Body of pancreas (tissue), 4 donors: ENCODE measurements at places on chromosomes 12 and 14.
A peak's percentile ranks its signal among the peaks of the same experiment; 100 is the strongest.

GRCh38 chr14:96617635-96618034, 115.5 kb downstream of the PAPOLA start:
- DNase-seq = no peak

DNA sequence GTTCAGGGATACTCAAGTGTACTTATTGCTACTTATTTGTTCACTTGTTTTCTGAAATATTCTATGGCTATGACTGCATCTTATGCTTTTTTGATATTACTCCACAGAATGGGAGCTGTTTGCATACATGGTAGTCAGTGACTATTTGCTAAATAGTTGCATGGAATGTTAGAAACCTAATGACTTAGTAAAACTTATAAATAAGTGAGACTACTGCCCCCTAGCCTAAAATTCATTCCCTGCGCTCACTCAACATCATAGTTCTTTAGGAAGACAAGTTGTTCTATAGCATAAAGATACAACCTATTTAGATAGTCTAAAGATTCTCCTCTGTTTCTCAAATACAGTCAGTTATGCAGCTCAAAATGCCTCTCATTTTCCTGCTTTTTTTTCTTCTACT, 305.5 kb downstream of the CEP128 start:
- no peak for DNase-seq

DNA sequence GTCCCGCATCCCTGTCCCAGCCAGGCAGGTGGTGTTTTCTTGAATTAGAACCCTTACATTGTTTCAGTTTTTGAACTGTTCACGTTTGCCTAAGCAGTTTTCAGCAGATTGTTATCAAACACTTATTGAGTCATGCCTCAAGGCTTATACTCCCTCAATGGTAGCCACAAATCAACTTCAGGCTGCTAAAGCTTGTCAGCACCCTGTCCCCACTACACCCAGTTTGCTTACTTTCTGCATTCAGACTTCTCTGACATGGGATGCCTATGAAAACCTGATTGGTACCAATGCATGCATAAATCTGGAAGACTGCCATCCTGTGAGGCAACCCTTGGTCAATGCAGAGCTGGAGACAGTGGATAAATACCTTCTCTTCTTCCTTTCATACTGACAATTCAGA, 225.4 kb downstream of the BTG1 start:
- no peak for DNase-seq

DNA sequence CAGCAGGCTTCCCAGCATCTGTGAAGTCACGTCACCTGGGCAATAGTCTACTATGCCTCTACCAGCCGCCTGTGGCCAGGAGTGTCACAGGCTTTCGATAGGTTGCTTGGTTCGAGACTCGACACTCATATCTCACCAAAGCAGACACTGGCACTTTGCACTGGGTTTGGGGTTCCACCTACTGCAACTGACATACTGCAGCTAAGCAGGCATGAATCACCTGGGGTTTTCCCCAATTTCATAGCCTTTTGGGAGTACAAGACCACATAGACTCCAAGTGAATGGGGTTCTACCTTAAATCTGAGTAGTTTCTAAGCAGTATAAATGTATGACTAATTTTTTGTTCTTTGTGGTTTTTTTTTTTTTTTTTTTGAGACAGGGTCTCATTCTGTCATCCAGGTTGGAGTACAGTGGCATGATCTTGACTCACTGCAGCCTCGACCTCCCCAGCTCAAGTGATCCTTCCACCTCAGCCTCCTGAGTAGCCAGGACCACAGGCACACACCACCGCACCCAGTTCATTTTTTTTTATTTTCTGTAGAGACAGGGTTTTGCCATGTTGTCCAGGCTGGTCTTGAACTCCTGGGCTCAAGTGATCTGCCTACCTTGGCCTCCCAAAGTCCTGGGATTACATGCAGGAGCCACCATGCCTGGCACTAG, 32.1 kb downstream of the DMAC2L start:
- no peak for DNase-seq

- DNase-seq = no peak
These were observed 27.3 kb downstream of the RERG start for GRCh38 chr12:15193946-15194345.

GRCh38 chr12:122789637-122790036, 15.3 kb downstream of the CCDC62 start:
- DNase-seq = no peak

DNA sequence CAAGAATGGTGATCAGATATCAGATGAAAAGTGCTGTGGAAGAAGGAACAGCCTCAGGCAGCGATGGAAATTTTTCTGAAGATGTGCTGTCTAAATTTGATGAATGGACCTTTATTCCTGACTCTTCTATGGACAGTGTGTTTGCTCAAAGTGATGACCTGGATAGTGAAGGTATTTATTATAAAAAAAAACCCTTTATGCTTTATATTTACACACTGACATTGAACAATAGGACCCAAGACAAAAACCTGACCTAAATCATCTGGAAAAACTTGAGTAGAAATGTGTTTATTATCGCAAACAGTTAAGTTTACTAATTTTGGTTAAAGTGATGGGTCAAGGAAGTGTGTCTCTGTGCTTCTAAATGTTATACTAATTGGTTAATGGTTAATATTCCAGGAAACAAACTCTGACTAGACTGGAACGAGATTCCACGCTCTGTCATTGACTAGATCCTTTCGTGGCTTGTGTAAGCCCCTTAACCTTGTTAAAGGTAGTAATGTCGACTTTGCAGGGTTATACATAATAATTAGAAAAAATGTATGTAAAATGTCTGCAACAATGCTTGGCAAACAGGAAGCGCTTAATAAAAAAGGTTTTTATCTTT, 62.7 kb downstream of the LRRK2 start:
- no peak for DNase-seq

GRCh38 chr14:102500158-102500662, 9.4 kb downstream of the ANKRD9 start:
- no peak for DNase-seq

DNA sequence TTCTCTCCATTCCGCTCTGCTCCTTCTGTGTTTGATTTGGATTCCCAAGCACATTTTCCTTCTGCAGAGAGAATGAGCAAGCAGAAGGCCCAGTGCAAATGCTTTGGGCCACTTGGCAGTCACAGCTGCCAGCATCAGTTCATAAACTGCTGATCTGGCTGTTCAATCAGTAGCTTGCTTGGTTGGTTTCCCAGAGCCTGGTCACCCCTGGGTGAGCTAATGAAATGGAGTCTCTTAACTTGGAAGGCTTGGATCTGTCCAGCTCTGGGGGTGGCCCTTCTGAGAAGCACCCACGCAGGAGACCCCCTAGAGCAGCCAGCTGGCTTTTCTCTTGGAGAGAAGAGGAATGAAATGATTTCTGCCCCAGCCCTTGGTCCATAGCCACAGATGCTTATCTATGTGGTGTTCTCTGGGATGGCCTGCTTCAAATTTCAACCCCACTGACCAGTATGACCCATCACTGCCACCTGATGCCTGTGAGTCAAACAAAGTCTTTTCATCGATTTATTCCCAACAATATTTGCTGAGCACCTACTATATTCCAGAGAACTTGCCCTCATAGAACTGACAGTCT, 30.3 kb downstream of the FAIM2 start:
- no peak for DNase-seq

- DNase-seq = no peak
These were observed 1006.4 kb upstream of the TMEM132C start for GRCh38 chr12:127260531-127260930.

DNA sequence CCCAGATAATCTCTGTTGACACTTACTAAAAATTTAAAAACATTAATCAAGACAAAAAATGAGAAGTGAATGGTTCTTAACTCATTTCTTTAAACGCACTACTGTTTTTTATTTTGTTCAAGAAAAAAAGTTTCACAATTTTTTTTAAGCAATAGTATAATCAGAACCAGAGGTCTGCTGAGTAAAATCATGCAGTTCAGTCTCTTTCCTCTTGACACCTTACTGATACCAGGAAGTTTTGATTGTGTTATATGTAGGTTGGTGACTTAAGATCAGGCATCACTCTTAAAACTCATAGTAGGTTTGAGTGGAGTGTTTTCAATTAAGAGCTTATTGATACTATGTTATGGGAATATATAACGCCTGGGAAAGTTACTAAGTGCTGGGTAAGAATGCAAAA, 121.4 kb downstream of the TRMT5 start:
- no peak for DNase-seq

DNA sequence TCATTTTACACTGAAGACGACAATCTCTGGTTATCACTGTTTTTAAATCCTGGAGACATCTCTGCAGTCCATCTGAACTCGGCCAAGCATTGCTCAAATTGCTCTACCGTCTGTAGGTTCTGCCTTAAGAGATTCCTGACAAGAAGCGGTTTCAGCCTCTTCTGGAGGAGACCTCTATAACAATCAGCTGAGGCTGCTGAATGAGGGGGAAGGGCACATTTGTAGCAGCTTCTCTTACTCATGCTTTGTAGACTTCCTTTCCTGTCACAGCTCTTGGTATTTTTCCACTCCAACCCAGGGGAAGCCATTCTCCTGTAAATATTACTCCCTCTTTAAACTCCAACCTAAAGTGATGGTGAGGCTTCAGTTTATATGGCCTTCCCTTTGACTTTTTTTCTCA, 3.0 kb downstream of the ARG2 start:
- DNase-seq = peak; percentile 13

DNA sequence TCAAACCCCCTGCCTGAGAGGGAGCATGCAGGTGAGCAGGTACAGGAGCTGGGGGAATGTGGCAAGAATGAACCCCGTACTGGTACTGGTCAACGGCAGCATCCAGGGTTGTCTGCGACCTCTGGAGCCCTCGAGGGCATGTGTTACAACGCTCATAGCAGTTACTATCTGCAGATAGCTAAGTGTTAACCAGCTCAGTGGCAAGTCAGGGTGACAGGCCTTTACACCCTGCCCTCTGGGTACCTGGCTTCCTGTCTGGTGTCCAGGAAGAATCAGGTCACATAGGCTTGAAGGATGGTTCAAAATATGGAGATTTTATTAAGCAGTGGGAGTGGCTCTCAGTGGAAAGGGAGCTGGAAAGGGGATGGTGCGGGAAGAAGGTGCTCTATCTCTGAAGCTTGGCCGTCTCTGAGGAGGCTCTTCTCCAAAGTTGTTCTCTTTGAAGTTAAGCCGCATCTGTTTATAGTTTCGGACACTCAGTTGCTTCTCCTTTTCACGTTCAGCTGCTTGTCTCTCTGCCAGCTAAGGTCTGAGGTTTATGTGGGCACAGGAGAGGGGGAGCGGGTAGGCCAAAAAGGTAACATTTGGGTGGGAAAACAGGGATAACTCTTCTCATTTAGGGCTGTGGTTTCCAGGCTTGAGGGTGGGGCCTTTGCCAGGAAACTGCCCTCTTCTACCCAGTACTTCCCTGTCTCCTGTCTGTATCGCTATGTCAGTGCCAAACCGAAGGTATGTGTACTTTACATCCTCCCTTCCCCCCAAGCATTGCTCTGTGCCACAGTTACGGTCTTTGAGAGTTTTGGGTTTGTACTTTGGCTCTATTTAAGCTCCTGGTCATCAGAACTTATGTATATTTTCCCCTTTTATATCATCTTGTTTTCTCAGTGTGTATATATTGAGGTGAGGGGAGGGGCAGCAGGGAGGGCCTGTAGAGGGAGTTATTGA, 305.8 kb downstream of the RGS6 start:
- no peak for DNase-seq

- peak; percentile 37 for DNase-seq
These were observed 50.1 kb downstream of the LRCOL1 start for GRCh38 chr12:132560364-132560613.

GRCh38 chr12:636632-637031, 26.6 kb downstream of the NINJ2 start:
- DNase-seq = no peak

- DNase-seq = no peak
These were observed 300.5 kb downstream of the PRKD1 start for GRCh38 chr14:29627137-29627536.

GRCh38 chr12:113846883-113847755, 119.0 kb downstream of the RBM19 start:
- no peak for DNase-seq

DNA sequence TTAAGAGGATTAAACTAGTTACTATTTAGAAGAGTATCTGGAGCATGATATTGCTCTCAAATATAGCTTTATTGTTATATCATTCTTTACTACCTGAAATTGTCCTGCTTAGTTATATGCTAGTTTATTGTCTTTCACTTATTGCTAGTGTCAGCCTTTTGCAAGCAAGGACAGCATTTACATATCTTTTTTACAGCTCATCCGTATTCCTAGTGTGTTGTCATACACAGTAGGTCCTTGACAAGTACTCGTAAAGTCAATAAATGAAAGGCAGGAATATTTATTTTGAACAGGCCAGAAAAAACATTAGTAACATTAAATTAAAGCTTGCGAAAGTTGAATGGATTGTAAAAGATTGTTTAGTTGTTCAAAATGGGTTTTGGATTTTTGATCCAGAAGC, 35.0 kb downstream of the CRADD start:
- DNase-seq = no peak
